ENCODE measurements at places on chromosomes 2 and 18. TPM values are rescaled to one million over a fixed set of nuclear protein-coding genes. Genes with fewer than 3 reads are reported as not detected.

DNA sequence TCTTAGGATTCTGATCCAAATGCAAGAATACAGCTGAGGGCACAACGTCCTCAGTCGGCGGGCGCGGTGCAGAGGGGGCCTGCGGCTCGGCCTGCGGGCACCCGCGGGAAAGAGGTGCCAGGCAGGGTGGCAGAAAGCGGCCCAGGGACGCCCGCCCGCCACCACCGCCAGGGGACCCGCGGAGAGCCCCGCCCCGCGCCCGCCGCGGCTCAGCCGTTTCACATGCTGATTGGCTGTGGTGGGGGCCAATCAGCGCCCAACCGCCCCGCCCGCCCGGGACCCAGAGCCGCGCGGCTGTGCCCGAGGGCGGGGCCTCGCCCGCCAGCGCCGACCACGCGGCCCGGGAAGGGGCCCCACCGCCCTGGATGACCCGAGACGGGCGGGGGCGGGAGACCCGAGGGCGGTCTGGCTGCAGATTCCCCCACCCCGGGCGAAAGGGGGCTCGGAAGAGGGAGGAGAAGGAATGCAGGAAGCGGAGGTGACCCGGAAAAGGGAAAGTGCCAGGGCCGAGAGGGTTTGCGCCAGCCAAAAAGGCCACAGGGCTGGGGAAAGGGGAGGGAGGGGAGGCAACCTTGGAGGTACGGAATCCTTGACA, 8.0 kb downstream of the IRS1 start:
- peak; percentile 89 for DNase-seq

GRCh38 chr2:133431289-133431688, 137.0 kb downstream of the NCKAP5 start:
- no peak for DNase-seq

- no peak for DNase-seq
These were observed 77.9 kb downstream of the LIMS1 start for GRCh38 chr2:108612153-108612513.

- peak; percentile 87 for DNase-seq
These were observed 181.7 kb upstream of the ETAA1 start for GRCh38 chr2:67215214-67216055.

The CNTNAP5 gene
- total RNA-seq, result 0.03 TPM

The MARCHF4 gene
- not detected for total RNA-seq

DNA sequence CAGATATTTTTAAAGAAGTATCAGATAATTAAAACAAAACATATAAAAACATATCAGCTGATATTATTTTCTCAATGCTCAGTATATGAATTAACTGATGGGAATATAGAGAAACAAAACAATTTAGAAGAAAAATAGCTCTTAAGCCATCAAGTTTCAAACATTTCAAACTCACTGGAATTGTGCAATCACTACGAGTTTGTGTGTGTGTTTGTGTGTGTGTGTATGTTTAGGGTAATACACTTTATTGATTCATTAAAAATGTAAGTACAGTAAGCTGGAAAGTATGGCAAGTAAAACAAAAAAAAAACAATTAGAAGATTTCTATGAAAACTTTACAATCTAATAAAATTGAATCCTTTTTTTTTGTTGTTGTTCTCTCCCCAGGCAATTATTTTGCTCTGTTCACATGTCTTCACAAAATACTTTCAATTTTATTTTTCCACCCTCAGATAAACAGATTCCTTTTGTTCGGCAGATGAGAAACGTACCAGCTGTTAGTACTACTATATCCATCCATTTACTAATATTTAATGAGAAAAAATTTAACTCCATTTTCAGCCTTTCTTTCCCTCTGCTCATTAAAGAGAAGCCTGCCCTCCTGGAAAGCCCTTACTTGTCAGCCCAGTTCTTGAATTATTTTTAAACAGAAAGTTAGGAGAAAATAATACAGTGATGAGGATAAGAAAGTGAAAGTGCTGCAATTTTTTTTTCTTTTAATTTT, 87.6 kb downstream of the SLC8A1 start:
- DNase-seq, result peak; percentile 60

DNA sequence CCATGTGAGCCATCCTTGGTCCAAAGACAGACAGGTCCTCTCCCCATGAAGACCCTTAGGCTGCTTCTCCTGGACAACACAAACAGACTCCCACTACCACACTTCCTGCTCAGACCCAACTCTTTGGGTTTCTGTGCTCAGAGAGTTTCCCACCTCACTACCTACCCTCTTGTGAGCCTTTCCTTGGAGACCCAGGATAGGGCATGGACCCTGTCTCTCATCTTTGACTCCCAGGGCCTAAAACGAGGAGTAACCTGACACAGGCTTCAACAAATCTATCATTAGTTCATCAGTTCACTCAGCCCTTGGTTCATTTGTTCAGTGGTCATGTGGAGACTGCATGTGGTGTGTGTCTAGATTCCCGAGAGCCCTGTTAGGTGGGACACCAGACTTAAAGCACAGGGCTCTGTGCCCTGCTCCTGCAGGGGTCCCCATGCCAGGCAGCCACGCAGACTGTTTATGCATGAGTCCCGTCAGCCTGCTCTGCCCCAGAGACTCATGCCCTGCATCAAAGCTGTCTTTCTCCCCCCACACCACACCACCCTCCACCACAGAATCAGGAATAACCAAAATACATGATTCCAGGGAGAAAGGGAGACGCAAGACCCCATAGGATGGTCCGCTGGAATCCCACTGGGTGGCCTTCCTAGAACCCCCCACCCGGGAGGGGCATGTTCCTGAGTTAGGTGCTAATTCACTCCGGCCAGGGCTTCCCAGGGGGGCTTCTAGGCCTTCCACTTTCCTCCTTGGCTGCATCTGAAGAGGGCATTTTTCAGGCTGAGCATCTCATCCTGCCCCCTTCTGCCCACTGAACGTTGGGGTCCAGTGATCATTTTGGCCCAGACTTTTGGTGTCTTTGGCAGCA, 100.2 kb upstream of the TEX51 start:
- no peak for DNase-seq

The RBFA gene
- total RNA-seq, result 27.1 TPM

DNA sequence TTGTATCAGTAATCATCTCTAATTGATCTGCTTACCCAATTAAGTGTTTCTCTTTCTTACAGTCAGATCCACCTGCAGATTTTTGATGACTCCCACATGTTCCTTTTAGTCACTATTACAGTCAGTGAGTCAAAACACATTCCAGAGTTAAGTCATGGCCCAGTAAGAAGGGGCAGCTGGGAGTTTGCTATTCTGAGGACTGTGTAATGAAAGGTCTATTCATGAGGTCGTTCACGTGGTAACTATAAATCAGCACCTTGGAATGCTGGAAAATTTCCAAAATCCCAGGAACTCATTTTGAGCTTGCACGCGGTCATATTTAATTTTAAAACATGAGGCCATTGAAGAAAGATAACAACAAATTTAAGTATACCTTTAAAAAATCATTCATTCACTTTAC, 252.5 kb downstream of the XIRP2 start:
- peak; percentile 32 for DNase-seq

DNA sequence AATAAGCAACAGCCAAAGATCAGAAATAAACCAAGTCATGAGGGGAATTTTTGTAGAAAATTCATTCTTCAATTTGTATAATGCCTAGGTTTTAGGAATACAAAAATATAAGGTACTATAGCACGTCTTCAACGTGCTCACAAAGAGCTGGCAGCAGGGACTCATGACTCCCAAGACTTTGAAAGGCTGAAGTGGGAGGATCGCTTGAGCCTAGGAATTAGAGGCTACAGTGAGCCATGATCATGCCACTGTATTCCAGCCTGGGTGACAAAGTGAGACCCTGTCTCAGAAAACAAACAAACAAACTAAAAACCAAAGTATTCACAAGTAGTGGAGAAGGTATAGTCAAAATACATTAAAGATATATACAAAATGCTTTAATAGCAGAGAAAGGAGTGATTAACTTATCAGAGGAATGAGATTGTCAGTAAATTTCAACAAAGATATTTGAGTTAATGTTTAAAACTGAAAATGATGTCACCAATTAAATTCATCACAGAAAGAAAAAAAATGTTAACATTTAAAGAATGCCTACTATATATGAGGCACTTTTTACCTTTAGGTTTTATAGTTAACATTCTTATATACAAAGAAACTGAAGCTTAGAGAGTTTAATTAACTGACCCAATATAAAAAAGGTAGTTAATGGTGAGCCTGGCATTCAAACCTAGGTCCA, 3.2 kb downstream of the WDR33 start:
- DNase-seq, result no peak

GRCh38 chr2:172578860-172579512, 23.1 kb downstream of the PDK1 start:
- DNase-seq, result no peak

DNA sequence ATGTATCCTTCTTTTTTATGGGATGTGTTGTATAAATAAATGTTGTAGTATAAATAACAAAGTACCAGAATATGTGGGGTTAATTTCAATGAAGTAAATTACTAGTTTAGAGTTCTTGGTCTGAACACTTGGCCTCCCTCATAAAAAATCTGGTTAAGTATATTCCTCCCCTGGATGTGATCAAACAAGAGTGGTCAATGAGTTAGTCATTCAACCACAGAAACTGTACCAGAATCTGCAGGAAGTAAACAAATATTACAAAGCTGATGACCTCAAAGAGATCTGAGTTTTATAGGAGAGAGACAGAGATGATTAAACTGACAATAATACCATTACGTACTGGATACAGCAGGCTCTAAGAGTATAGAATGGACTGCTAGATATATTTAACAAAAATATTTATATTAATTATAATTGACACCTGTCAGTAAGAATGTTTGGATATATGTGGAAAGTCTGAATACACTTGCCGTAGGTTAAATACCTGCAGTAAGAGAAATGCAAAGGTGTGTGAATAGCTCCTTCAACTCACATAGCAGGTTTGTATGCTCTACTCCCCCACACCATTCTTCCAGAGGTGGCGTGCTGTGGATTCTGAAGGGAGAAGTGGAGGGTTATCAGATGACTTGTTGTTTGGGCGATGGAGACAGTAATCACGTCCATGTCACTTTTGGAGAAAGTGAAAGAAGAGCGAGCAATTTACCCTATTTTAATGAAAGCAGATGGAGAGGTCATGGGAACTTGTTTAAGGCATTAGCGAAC, 108.3 kb upstream of the LRATD1 start:
- no peak for DNase-seq

DNA sequence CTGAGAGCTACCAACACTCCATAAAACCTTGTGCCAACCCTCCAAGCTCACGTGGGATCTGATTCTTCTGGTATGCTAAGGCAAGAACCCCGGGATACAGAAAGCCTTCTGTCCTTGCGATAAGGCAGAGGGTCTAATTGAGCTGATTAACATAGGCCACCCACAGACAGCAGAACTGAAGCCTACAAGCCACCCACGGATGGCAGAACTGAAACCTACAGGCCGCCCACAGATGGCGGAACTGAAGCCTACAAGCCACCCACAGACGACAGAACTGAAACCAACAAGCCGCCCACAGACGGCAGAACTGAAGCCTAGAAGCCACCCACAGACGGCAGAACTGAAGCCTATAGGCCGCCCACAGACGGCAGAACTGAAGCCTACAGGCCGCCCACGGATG, 216.3 kb downstream of the SNTG2 start:
- no peak for DNase-seq

- no peak for DNase-seq
These were observed 20.4 kb downstream of the PPM1B start for GRCh38 chr2:44189104-44189503.

The ASB18 gene
- not detected for total RNA-seq

Measured in cardiac muscle cell (in vitro differentiated cells and primary cell).